ENCODE measurements at places on chromosomes 3 and 15.

- DNase-seq, result no peak
Observed at GRCh38 chr3:37241880-37242279, 67.5 kb upstream of the LRRFIP2 start.

DNA sequence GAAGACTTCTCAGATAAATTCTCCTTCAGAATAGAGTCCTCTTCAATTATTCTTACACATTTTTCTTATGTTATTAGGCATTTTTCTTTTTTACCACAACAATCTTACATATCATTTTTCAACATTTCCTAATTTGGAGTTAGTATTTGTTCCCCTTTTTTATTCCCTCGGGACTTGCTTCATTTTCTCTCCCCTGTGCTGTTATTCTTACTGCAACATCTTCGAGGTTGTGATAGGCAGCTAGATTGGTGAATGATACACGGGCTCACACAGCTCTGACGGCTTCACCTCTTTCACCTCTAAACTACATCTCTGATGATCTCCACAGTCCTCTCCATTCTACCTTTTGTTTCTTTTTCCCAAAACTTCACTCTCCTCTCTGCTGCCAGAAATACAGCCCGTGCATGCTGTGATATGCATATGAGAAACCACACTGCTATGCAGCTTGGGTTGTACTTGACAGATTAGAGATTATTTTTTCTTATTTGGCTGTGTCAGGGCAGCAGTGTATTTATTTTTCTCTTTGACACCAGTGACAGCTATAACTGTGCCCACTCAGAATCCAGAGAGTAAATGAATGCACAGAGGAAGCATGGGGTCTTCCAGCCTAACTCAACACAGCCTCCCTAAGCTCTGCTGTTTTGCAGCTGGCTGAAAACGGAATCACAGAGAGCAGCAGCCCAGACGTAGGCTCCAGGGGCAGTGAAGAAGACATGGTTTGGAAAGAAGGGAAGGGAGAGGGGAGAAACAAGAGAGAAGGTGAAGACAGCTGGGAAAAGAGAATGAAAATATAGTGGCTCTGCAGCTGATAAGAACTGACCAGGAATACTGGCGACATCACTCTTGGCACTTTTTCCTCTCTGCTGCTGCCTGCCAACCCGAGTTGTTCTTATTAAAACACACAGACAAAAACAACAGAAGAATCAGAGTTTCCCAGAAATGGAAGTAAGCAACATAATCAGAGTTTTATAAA is 61.8 kb downstream of the SLC9A9 start:
- DNase-seq, result no peak

DNA sequence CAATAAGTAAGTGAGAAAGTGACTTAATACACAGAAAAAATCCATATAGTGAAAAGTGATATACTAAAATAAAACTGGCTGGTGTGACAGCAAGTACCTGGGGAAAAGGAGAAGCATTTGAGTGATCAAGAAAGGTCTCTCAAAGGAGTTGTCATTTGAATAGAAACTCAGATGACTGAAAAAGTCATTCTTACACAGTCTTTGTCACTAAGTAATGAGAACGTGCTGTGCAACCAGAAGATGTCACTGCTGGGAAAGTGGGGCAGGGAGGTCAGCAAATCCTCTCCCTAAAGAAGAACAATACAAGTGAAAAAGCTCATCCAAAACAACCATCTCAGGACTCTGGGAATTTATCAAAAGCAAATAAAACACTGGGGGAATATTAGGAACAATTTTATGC is 317.5 kb upstream of the TRIM42 start:
- no peak for DNase-seq

DNA sequence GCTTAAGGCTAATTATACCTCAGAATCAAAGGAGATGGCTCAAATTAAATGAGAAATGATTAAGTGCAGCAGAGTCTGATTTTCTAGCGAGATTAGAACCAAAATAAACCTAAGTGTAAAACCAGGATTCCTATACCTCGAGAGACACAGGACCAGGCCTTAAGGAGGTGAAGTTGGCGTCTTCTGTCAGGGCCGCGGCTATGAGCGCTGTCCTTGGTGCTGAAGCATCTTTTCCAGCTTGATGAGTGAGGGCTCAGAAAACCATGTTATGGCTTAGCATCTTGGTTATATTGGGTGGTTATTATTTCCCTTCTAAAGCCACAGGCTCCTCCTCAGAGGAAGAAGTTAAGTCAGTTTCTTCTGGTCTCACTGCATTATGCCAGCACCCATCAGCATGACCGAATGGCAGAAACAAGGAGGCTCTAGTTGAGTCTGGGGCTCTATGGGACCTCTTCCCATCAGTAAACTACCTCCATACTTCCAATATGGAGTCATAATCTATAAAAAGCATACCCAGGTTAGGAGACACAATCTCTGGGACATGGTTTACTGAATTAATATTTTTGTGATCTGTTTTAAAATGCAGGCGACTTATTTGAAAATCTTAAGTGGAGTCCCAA is 120.1 kb upstream of the NMNAT3 start:
- no peak for DNase-seq

DNA sequence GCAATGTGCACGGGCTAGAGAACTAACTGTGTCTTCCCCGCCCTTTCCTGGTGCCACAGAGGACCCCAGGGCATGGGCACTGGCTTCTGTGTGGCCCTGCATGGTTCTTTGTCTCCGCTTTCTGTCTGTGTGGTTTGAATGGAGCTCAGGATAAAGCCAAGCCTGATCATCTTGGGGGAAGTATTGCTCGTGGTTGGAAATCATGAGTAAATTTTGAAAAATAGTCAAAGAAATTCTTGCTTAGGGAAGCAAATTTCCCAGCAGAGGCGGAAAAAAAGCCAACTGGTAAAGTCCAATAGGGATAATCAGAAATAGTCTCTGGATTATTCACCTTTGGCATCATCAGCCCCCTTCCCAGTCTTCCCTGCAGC is 55.4 kb downstream of the MAGEF1 start:
- DNase-seq, result no peak

DNA sequence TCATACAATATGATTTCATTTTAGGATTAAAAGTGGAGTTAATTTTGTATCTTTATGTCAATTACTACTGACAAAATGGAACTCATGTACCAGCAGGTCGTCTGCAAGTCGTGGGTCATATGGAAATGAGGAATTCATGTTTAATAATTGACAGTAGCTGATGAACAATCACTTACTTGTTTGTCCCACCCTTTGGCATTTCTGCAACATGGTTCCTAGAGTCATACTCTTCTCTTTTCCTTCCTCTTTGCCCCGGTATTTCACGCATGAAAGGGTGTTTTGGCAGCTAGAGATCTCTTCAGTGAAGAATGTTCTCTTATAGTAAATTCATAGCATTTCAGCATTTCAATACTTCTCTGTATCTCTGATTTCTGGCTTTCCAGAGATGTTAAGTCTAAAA is 133.3 kb upstream of the SLC24A5 start:
- DNase-seq, result no peak

GRCh38 chr3:98326945-98327344 is 26.7 kb upstream of the OR5K4 start:
- no peak for DNase-seq

DNA sequence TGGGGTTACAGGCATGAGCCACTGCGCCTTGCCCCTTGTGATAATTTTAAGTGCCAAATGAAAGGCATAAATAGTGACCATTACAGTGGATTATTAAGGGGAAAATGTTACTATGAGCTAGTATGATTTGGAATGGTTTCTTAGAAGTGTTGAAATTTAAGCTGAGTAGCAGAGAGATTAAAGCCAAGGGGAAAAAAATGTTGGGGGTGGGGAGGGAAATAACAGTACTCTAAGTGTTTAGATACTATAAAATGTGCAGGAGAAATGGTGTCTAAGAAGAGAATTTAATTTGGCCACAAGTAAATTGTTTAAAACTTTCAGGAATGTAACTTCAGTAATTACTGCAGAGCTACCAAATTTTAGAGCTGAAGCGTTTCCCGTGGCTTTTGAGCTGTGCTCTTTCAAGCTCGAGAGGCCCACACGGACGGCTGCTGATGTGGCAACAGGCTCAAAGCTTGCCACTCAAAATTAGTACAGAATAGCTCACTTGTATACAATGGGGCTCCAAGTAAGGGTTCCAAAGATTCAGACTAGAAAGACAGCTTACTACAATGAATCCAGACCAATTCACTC is 23.9 kb upstream of the SLC12A8 start:
- DNase-seq, result no peak

- DNase-seq, result no peak
Observed at GRCh38 chr3:122052968-122053367, 2.2 kb upstream of the CD86 start.

DNA sequence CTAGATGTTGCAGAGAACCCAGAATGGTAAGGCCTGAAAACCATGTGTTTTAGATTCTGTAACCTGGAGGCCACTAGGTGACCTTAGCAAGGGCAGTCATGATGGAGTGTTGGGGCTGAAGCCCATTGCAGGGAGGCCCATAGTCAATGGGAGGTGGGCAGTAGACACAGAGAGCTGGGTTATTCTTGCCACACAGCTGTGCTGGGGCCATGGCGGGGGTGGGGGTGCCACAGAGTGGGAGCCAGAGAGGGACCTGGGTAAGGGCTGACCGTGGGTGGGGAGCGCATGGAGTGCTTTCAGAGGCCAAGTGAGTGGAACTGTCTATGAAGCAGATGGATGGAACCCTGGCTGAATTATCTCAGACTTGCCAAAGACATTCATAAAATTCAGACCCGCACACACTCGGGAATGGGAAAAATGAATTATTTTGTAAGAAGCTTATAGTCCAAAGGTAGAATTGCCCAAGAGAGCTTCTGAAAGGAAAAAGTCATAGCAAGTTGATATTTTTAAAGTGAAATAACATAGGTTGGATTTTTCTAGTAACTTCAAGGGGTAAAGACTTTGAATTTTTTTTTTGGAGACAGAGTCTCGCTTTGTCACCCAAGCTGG is 53.9 kb downstream of the SMAD3 start:
- DNase-seq, result no peak

DNA sequence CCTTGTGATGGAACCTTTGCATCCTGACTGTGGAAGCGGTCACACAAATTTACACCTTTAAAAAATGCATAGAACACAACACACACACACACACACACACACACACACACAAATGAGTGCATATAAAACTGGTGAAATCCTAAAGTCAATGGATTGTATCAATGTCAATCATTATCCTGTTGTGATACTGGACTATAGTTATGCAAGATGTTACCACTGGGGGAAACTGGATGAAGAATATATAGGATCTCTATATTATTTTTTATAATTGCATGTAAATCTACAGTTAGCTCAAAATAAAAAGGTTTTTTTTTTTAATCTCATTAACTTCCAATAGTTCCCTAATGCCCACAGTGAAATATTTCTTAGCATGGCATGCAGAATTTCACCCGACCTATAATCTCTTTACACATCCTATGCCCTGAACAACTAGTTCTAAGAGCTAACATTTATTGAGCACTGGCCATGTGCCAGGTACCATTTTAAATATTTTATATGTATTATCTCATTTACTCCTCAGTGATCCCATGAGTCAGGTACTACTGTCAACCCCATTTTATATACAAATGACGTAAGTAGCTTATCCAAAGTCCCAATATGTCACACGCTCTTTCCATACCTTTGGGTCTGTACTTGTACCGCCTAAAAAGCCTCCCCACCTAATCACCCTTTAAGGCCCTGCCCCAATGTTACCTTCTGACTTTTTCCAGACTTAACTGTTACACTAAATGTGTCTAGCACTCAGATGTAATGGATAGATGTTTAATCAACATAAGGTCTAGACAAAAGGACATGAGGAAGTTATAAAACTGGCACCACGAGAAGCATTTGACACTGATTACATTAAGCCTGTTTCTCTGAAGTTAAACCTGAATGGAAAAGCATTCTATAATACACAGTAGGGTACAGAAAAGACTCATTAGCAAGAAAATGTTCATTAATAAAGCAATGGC is 5.5 kb downstream of the ABCC5 start:
- no peak for DNase-seq

DNA sequence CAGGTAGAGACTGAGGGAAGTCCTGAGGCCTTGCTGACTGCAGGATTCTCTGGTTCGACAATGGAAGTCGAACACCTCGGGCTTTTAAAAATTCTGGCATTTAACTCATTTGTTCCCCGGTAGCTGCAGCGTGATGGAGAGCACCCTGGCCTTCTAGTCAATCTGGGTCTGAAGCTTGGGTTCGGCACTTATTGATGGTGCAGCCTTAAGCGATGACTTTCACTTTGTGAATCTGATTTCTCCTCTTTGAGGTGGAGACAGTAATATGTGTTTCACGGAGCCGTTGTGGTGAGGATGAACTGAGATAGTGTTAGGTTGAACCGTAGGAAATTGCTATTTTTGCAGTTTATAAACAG is 621 bp upstream of the PARP6 start:
- no peak for DNase-seq

GRCh38 chr3:142656575-142656974 is 60.4 kb downstream of the PLS1 start:
- DNase-seq, result no peak

DNA sequence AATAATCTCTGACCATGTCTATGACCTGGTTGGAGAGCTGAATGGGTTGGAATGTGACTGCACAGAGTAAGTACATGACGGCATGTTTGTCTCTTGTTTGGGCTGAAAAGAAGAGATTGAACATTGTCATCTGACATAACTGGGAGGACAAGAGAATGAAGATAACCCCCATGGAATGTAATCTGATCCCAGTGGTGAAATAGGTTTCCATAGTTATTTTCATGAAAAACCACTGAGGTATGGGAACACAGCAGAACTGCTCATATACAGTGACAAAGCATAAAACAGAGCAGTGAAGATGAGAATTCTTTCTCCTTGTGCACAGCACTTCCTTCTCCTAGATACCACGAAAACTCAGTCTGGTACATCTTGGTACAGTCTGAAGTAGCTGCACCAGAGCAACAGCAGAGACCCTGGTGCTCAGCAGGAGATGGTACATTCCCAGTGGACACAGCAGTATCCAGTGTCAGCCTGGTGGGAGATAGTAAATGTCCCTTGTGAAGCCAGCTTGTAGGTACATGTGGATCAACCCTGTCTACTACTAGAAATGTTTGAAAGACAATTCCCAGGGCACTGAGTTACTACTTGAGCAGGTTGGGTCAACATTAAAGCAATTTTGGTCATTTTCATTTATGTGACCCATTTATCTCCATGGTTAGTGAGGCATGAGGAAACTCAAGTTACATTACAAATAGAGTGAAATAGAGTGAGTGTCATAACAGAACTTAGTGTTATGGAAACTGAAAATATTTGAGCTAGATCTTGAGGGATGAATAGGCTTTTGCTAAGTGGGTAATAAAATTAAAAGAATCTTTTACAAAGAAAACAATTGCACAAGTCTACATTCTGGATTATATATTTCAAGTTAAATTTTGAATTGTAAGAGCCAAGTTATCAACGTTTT is 178.3 kb downstream of the SUCNR1 start:
- no peak for DNase-seq

- no peak for DNase-seq
Observed at GRCh38 chr15:59668556-59668955, 11.2 kb upstream of the GTF2A2 start.

DNA sequence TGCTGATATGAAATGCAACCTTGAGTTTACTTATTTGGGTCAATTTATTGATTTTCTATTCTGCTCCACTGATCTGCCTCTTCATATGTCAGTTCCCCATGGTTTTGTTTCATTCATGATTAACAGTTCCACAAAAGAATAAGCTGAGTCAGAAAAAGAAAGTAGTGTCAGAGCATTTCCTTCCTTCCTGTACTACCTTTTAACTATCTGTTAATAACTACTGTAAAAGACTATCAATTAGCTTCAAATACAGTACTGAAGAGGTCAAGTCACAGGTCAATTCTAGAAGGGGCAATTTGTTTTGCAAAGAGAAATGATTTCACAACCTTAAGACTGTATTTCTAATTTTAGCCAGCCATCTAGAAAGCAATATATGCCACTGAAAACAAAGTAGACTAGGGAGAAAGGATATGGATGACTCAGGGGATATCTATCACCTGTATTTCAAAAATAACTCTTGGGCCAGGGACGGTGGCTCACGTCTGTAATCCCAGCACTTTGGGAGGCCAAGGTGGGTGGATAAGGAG is 129.5 kb downstream of the TFDP2 start:
- no peak for DNase-seq
